Stimulated activated CD4-positive, alpha-beta T cell treated with anti-CD3 and anti-CD28 coated beads, Interleukin-4, amount 100 ng/mL, for 4 hours (primary cell): ENCODE measurements at places on chromosomes 6 and 20.
A peak's percentile ranks its signal among the peaks of the same experiment; 100 is the strongest.

DNA sequence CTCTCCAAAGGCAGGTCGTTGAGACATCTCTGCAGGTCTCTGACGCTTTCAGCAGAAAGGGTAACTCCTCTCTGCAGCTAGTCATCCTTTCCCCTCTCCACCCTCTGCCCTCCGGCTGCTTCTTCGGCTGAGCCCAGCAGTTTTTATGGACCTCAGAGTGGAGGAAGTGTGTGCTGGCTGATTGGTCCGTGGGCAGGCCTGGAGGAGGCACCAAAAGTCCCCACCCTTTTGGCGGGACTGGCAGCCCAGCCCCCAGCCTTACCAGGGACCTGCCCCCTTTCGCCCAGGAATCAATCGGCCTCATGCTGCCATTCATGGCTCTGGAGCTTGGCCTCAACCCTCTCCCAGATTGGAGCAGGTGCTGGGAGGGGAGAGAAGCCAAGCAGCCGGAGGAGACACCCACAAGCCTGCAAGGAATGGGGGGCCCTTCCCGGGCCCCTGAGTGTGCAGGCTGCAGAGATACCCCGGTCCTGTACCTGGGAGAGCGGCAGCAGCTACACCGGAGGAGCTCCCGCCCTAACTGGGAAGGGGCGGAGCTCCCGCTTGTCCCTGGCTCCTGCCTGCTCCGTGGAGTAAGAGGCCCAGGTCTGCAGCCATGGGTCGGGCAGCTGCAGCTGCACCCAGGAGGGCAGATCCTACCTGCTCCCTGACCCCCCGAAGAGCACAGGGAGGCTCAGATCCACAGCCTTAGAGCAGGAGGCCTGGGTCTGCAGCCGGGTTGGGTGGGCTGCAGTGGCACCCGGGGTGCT lies 170.3 kb upstream of the SOX4 start:
- no peak for DNase-seq

DNA sequence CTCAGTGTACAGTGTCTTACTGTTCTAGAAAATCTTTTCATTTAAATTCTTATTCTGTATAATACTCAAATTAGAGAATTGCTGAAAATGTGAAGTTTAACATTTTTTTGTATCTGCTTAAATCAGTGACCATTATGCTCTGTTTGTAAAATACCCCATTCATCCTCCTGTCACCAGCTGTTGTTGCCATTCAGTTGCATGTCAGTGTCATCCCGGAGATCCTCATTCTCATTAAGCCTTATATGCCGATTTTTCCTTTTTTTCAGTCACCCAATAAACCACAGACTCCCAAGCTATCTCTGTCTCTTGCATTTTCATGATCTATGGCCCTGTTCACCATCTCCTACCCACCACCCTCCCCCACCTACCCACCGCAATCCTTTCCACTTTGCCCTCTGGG lies 20.4 kb downstream of the GTF2H5 start:
- no peak for DNase-seq

DNA sequence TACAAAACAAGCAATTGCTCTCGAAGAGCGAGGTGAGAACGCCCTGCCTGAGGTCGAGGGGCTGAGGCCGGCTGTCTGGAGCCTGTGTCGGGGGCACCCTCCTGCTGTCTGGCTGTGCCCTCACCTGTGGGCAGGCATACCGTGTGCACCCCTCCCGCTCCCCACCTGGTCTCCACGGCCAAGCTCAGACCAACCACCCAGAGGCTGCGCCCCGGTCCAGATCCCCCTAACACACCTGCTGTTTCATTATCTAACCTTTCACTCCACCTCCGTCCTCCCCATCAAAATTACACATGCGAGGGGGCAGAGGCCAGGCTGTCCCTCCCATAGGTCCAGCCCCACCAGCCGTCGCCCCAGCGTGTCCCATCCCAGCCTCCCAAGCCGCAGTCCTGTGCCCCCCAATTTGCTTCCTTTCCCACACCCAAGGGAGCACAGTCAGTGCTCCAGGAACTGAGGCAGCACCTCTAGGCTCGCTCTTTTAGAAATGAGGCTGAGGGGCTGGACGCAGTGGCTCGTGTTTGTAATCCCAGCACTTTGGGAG lies 35.2 kb downstream of the NTSR1 start:
- DNase-seq, result no peak

DNA sequence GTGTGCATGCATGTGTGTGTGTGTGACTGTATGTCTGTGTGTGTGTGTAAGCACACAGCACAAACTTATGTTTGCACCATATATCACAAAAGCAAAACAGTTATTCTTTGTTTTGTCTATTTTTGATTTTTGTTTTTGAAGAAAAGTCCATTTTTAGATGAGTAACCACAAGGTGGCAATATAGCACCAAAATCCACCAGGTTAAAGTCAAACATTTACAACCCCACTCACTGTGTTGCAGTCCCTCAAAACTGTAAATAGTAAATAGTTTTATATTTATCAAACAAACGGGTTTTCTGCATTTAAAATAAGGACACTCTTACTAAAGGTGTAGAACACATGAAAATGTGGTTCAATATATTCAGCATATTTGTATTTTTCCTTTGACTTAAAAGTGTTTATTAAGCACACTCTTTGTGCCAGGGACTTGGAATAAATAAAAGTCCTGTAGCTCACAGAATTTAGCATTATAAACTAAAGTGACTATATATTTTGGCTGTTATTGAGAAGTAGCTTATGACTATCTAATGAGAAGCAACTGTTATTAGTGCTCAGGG lies 118.5 kb downstream of the GFRAL start:
- no peak for DNase-seq

DNA sequence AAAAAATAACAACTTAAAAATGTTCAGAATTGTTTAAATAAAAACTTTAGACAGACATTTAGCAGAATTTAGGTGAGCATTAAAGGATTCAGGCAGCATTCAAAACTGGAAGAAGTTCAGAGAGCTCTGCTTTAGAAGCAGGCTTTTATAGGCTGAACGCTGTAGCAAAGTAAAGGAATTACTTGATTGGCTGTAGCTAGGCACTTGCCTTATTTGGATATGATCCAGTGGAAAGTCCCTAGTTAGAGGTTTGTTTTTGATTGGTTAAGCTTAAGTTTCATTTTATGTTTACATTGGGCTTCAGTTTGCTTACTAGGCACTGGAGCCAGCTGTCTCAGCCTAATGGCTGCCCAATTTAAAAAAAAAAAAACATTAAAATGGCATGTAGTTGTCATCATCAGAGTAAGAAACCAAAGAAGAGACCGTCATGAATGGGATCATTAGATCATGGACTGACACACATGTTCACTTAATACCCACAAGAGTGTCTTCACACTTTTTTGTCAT lies 65.1 kb downstream of the CBFA2T2 start:
- DNase-seq, result peak; percentile 35

DNA sequence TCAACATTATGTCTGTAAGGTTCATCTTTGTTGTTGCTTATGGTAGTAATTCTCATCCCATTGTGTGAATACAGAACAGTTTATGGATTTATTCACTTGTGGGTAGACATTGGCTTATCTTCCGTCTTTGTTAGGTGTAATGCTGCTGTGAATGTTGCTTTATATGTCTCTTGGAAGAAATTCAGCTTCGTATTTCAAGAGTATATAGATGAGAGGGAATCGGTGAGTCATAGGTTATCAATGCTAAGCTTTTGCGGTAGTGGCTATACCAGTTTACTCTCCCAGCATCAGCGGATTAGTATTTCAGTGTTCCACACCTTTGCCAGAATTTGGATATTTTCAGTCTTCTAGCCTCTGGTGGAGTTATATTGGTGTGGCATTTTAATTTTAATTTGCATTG lies 77.8 kb downstream of the ZFAND3 start:
- DNase-seq, result no peak

GRCh38 chr6:78380541-78380940 lies 486.8 kb upstream of the IRAK1BP1 start:
- DNase-seq, result no peak

DNA sequence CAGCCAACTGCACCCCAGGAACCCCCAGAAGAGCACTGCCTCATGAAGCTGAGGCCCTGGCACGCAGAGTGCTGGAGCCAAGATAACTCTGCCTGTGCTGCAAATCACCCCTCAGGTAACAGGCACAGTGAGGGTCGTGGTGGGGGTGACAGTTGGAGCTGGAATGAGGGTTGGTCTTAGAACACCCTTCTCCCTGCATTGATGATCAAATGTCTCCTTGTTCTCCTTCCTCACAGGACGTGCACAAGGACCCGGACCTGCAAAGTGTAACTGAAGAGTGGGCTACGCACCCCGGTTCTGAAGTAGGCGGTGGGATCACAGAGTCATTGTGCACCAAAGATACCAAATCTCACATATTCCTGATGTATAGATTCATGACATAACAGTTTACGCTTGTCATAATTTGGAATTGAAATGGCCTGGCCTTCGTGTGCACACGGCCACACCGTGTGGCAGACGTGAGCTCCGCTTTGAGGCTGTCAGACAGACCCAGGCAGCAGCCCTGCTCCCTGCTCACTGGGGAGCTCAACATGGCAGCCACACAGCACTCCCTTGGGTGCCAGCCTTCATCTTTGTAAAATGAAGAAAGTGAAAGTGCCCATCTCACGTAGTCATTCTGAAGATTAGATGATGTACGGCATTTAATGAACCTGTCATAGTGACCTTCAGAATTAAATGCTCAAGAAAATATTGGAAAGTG lies 8.8 kb downstream of the THBS2 start:
- DNase-seq, result no peak

- no peak for DNase-seq
Measured at GRCh38 chr20:31508517-31509244, 5.6 kb upstream of the HM13 start.

DNA sequence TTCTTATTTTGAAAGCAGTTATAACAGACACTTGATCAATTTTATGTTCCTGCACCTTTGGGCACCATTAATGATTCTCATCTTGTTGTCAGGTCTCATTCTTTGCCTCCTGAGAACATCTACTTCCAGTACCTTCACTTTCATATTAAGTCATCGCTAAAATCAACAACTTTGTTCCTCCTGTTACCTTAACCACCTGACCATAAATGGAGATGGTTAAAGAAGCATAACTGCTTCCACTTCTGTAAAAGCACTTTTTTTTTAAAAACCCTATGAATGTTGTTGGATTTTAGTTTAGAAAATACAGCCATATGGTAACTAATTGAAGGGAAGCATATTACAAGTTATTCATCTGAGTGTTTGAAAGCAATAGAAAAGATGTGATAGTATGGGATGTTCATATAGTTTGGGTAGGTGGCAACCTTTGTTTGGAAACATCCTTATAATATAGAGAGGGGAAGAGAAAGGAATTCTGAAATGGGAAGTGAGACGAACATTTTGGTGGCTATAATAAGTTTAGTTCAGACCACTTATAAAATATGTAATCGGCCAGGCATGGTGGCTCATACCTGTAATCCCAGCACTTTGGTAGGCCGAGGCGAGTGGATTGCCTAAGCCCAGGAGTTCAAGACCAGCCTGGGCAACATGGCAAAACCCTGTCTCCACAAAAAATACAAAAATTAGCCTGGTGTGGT lies 53.9 kb downstream of the AFG1L start:
- DNase-seq, result no peak

DNA sequence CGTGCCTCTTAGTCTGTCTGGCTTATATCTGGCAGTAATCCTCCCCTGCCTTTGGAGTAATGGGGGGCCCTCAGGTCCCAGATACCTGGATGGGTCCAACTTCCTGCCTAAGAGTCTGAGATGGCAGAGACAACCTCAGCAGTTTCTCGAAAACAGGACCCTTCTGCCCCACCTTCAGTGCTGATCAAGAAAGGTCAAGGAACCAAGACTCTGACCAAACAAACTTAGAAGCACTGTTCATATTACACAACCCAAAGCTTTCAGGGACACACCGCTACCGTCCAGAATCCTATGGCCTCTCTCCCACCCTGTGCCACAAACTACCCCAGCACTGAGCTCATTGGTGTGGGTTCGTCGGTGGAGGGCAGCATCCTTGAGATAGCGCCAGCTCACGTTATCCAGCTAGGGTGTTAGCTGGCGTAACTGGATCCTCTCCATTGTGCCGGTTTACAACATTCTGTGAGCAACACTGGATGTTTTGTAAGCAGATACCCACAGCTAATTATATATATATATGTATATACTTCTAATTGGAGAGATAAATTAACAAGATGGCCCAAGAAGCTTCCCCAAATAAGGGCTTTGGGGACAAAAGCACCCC lies 7.6 kb upstream of the TMC2 start:
- no peak for DNase-seq

GRCh38 chr6:157912326-157912725 lies 69.3 kb upstream of the SYNJ2 start:
- DNase-seq, result no peak

DNA sequence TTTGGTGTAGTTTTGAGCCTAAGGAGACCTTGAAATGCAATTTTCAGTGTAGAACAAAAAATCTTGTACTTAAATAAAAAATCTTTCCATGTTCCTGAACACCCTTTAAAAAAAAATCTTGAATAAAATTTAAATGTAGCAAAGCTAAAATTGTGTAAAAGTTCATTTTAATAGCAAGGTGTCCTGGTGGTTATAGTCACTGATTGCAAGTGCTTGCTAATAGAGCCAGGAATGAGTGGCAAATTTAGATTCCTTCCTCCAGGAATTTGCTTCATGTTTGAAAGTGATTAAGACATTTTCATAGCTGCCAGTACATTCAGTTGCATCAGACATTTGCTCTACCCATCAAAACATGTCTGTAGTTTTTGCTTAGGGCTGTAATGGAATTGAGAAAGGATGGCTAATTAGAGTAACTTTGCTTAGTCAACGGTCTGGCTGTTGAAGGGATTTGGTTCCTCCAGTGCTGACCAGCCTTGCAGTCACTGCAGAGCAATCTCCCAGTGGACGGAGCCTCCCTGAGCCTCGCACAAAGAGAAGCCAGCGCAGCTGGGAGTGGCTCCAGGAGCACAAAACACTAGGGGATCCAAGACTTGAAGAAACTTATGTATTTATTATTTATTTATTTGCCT lies 36.5 kb downstream of the AKAP12 start:
- DNase-seq, result no peak

DNA sequence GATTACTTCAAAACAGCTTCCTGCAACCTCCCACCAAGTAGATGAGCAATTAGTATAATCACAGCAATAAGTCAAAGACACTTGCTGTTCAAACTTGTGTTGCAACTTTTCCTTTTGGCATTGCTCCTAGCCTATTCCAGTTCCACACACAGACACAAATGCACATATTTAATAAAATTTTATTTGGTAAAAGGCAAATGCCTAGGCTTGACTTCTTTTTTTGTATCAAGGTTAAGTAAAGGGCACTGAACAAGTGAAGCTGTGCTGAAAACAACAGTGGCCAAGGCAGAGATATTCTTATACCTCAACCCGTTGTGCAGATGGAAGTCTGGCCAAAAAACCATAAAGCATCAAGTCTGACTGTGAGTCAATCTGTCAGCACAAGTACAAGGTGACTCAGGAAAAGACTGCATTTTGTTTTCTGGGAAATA lies 708.4 kb upstream of the CITED2 start:
- DNase-seq, result no peak

DNA sequence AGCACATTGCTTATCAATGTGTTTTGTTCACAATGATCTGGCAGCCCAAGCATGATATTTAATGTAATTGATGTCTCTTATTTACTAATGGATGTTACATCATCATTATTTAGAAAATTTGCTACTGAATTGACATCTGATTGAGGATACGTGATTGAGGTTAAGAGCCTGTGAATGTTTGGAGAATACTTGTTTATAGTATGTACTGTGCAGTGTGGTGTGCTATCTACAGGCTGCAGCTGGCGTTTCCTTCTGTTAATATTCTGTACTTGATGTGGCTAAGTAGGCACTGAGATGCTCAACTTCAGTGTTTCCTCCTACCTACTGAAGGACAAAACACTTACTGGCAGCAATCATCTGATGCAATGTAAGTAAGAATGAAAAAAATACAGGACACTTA lies 709.6 kb upstream of the FLRT3 start:
- DNase-seq, result no peak
